ENCODE measurements at places on chromosomes 2 and 18.

DNA sequence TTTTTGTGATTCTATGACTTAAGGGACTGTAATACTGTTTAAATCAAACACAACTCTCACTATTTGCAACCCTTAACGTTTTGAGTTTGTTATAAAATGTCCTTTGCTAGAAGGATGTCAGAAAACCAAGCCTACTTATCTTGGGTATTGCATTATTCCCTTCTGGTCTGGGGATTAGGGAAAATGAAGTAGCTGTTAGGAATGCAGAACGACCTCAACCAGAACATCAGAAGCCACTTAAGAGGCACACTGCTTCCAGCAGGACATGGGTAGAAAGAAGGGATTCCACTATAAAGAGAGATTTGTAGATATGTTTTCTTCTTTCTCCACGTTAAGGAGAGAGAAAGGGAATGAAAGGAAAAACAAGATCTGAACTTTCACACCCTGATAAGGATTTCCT is 101.2 kb downstream of the SETBP1 start:
- peak; percentile 46 for DNase-seq

- DNase-seq, result no peak
Observed at GRCh38 chr2:158602027-158602426, 145.3 kb downstream of the PKP4 start.

DNA sequence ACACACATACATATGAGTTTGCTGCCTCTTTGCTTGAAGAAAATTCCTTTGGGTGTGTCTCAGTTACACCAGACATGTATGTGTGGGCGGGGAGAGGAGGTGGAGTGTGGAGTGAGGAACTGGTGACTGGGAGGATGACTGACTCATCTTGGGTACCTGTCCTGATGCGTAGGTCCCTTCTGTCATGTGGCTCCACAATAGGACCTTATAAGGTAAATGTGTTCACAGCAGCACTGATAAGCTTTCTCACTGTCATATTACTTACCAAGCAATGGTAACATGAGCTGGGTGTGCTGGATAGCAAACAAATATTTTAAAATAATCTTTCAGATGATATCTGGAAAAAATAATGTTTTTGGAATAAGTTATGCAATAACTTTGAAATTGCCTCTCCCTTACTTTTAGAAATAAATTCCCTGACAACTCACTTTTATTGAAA is 45.1 kb downstream of the SLC9A2 start:
- no peak for DNase-seq

GRCh38 chr2:172704072-172704936 is 31.3 kb upstream of the RAPGEF4 start:
- no peak for DNase-seq

DNA sequence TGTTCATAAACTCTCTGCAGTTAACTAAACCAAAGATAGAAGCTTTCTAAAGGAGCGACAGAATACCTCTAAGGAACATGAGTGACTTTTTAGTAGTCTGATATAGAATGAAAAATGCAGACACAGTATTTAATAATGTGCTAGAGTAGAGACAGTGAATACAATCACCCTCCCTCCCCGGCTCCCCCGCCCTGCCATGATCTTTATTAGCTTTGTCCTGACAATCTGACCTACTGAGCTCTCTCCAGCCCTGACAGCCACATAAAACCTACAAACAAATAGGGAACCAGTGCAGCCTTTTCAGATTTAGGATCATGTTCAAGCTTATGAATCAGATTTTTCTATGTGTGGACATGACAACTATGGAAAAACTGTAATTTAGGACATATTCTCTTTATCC is 777.6 kb upstream of the FANCL start:
- no peak for DNase-seq

Measured in fibroblast of the conjunctiva (primary cell).